ENCODE measurements at places on chromosomes 6 and 20.

GRCh38 chr6:157648561-157648960, 174.5 kb upstream of the SNX9 start:
- DNase-seq: no peak

- peak; percentile 81 for DNase-seq
Observed at GRCh38 chr6:34887753-34888513, at the start of gene TAF11. Gene TAF11, minus strand, starts transcription at chr6:34888042. Its CDS starts 85 bp downstream, at chr6:34887957.

- no peak for DNase-seq
Observed at GRCh38 chr6:164283574-164283973, 869.1 kb downstream of the QKI start.

DNA sequence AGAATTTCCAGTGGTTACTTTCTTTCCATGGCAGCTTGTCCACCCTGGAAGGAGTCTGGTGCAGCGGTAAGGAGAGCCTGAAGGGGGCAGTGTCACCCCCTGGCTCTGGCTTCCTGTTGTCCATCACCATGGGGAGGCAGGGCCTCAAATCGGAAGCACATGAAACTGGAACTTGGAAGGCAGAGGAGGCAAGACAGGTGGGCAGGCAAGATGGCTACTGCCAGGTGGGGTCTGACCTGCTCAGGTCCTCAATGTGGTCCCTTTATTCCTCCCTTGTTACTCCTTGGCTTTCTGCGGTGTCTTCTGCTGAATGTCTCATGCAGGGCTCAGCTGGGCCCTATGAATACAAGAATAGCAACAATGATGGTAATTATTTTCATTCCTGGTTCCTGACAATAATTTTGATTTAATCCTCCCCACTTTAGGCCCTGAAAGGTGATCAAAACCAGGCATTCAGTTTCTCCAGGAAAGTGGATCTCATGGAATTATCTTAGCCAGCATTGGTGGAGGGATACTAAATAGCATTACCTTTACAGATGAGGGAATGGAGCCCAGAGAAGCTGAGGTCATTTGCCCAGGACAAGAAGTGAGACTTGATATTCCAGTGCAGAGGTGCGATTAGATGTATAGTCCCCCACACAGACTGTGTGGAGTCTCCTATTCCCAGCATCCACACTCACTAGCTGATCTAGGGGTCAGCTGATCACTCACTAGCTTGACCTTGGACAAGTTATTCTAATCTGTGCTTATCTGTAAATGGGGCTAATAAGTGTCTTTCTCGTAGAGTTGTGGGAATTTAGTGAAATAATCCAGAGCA, 17.6 kb upstream of the SNAI1 start:
- no peak for DNase-seq

DNA sequence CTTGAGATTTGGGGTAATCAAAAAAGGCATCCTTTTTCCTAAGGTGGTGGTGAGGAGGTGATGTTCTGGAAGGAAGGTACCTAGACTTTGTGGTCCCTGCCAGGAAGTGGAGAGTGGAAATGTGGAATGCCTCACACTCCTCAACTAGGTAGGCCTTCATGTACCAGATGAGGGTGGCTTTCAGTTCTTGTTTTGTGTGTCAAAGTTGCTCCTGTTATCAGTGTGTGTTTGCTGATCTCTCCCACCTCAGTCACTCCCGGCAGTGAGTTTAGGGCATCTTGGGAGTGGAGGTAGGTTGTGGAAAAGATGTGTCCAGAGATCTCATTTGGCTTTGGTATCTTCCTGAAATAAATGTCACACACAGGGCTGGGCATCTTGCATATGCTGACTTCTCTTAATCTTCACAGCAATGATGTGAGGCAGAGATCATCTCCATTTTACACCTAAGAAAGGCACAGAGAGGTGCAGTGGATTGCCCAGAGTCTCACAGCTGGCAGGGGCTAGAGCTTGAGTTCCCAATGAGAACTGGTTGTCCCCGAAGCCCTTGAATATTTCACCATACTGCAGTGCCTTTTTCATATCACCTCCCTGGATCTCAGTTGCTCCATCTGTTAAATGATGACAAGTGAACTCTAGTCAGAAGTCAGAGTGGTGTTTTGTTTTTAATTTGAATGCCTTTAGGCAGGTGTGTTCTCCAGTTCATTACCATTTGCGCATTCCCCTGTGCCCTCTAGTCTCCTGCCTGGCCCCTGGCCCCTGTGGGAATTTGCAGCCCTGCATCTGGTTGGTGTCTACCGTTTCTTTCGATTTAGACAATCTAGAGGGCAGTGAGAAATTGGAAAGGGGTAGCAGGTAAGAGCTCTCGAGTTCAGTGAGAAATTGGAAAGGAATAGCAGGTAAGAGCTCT, 2.9 kb downstream of the PKIG start:
- no peak for DNase-seq

DNA sequence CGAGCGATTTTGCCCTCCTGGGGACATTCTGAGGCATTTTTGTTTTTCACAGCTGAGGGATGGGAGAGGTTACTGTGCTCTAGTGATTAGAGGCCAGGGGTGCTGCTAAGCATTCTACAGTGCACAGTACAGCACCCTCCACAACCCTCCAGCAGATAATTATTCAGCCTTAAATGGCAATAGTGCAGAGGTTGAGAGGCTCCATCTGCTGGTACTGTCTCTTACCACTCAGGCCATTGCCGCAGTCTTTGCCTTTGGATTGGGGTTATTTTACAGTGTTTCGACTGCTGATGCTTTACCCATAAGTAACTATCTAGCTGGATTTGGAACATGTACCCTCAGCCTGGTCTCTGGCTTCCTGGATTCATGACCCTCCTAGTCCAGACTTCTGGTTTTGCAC, 705.3 kb downstream of the KIF16B start:
- no peak for DNase-seq

DNA sequence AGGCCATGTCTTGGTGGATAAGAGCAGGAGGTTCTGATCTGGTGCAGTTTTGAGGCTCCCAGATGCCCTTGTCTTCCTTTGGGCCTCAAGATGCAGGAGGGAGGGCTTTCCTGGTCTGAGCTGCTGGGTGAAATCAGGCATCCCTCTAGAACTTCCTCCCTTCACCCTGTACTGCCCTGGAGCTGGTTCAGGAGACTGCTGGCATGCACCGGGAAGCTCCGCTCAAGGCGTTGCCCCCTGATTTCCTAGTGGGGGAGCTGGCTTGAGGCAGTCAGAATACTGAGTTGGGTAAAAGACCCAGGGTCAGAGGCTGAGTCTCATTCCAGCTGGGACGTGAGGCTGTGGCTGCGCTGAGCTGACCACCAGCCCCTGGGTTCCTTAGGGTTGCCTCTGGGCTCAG, 12.0 kb downstream of the PHACTR3 start:
- DNase-seq: no peak

DNA sequence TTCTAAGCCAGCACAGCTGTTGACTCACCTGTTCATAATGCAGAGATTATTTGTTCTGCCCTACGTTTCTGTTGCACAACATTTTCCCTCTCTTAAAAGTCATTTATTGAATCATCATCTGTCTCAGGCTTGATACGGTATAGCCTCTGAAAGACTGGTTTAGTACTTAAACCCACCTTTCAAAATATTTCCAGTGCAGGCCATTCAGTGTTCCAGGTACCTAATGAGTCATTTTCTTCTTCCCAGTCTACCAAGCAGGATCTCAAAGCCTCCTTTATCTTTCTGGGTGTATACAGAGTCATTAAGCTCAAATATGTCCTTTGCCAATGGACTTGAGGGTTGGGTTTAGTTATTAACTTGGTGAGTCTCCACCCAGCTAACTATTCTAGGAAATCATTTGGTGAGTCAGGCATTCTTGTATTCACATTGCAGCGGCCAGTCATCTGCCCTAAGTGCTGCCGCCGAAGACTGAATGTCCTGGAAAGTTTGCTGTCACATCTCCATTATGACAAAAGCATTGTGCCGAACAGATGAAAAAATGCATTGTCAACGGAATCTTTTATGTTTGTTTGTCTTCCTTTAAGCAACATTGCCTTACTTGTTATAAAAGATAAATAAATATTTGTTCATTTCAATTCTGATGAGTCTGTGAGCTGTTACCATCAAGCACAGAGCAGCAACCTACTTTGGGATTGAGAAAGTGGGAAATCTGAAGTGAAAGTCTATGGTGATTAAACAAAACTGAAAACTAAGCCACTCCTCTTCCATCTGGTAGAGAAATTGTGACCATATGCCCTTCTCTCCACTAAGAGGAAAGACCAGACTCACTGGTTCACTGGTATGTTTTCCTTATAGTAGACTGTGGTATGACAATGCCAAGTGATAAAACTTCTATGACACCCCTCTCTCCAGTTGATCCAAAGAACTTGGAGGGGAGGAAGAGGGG, 14.3 kb upstream of the FAM135A start:
- no peak for DNase-seq

DNA sequence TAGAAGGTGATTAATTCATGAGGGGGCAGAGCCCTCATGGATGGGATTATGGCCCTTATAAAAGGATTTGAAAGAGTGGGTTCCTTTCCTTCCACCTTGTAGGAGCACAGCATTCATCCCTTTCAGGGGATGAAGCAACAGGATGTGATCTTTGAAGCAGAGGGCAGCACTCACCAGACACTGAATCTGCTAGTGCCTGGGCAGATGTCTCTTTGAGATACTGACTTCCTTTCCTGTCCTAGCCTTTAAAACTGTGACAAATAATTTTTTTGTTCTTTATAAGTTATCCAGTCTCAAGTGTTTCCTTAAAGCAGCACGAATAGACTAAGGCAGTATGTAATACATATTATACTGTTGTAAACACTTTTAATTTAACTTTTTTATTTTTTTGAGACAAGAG, 538.6 kb upstream of the RNF217 start:
- no peak for DNase-seq

DNA sequence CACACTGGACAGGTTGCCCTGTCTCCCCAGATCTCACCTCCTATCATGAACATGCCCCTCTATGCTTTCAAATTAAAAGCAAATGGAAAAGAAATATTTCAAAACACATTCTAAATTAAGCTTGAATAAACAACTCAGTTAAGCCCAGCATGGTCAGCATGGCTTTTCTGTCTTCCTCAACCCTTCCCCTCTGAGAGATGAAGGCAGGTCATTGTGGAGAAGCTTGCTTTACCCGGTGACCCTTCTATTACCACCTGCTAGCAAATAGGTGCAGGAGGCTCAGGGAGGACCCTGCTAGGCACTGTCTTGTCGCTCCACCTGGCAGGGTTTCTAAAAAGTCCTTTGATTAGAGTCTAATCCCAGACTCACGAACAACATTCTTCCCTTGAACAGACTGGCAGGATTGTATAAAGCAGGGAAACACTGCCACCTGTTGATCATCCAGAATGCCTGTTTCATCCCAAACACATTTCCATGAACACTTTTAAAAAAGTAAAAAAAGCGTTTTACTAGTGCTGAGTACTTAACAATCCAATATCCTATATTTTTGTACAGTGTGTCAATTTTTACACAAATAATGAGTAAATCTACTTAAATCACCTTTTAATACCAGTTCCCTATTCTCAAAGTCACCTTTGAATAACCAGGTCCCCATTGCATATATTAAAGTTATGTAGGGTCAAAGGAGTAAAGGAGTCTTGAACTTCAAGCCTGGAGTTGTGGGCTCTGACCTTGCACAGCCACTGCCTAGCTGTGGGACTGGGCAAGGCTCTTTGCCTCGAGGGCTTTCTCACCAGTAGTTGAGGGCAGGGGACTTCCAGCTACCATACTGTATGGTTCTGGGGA, 75.5 kb downstream of the GPR6 start:
- DNase-seq: no peak

GRCh38 chr6:44485601-44486401, 98.3 kb downstream of the CDC5L start:
- no peak for DNase-seq

GRCh38 chr6:12572896-12573827, 143.4 kb upstream of the PHACTR1 start:
- no peak for DNase-seq

DNA sequence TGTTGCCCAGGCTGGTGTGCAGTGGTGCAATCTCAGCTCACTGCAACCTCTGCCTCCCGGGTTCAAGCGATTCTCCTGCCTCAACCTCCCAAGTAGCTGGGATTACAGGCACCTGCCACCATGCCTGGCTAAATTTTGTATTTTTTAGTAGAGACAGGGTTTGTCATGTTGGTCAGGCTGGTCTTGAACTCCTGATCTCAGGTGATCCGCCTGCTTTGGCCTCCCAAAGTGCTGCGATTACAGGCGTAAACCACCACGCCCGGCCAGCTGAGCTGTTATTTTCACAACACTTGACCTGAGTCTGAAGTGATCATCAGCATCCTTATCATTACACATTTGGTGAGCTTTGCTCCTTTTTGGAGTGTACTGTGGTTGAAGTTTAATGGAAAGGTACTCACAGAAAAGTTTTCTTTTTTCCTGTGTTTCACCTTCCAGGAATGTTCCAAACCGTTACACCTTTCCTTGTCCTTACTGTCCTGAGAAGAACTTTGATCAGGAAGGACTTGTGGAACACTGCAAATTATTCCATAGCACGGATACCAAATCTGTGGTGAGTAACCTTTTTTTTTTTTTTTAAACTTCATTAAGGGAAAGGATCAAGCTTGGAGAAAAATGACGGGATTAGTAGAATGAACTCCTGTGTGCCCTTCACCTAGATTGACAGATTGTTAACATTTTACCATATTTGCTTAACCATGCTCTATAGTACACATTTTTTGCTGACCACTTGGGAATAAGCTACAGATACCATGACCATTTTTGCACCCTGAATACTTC, 9.7 kb downstream of the RNF114 start:
- DNase-seq: no peak

- DNase-seq: no peak
Observed at GRCh38 chr6:36774331-36774730, 64.9 kb downstream of the CPNE5 start.

GRCh38 chr6:145721144-145721543, 14.2 kb downstream of the EPM2A start:
- no peak for DNase-seq

DNA sequence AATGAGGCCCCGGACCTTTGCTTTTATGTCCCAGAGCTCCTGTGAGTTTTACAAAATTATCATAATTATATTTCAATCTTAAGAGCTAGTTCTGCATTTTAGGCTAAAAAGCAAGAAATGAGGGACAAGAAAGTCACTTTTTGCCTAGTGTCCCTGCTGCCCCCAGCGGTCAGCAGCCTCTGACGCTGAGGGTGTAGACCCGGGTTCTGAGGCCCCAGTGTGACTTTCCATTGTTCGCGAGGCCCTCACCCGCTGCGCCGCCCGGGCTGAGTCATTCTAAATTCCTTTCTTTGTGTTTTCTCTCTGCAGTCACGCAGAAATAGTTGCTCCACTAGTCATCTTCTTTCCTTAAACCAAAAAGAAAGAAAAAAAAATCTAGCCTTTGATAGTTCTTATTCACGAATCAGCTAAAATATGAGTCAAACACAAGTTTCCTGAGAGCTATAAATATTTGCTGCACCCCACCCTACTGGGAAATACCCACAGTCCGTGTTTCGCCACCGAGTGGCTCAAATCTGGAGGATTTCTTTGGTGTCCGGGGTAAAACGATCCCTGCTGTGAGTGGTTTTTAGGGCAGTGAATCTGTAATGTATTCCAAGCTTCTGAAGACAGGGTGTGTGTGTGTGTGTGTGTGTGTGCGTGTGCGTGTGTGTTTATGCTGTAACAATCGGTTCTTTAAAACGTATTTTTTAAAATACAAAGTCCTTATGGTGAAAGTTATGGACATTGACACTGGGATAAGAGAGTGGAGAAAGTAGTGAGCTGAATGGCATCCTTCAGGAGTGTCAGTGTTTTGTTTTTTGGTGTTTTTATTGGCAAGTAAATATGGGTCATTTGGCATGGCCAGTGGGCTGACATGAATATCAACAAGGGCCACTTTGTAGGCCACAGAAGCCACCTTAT, 59.7 kb upstream of the EEF1A1 start:
- peak; percentile 52 for DNase-seq

Data from stimulated activated CD4-positive, alpha-beta T cell treated with anti-CD3 and anti-CD28 coated beads, Interleukin-15, amount 100 ng/mL, for 1 hour (primary cell).